AG08396 (cell line): ENCODE measurements at places on chromosomes 3 and 15.

GRCh38 chr3:23404246-23404645, 201.1 kb downstream of the UBE2E2 start:
- no peak for DNase-seq

- DNase-seq = no peak
These were observed 601.1 kb downstream of the FHIT start for GRCh38 chr3:60650171-60650570.

- DNase-seq = no peak
These were observed 14.3 kb upstream of the ABHD5 start for GRCh38 chr3:43676441-43676840.

- no peak for DNase-seq
These were observed 1416.0 kb upstream of the ALCAM start for GRCh38 chr3:103950676-103951075.

DNA sequence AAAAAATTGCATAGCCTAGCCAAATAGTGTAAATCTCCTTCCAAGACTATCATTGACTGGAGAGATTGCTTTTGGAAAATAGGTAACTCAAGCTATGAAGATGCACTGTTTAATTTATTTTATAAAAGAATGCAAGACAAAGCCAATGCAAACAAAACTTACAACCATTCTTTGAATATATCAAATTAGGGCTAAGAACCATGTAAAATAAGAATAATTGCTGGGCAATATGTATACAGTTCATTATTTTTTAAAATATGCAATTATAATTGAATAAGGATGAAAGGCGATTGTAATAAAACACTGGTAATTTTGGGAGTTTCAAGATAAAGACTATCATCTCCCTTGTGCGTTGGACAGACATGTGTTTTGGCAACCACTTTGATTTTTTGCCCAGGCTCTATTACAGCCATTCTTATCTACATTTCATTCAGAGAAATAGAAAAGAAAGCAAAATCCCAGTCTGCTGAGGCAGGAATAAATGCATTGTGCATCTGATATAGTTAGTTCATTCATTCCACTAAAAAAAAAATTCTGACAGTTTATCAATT, 242.3 kb upstream of the ROBO1 start:
- no peak for DNase-seq

DNA sequence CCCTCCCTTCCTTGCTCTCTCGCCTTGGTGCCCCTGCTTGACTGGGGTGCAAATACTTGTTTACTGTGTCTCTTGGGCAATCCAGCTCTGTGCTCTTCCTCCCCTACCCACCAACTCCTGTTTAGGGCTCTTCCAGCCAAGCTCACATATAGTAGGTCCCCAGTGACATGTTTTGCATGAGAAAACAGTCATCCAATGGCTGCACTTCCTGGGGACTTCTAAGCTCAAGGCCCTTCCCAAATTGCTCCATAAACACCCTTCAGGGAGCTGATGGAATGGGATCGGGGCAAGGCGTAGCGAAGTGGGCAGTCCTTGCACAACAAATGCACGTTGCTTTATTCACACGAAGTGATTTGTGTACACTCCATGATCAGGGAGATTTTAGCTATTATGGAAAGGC, 9.4 kb upstream of the COPG1 start:
- no peak for DNase-seq

- DNase-seq = no peak
These were observed 168.0 kb upstream of the STT3B start for GRCh38 chr3:31364711-31365110.

DNA sequence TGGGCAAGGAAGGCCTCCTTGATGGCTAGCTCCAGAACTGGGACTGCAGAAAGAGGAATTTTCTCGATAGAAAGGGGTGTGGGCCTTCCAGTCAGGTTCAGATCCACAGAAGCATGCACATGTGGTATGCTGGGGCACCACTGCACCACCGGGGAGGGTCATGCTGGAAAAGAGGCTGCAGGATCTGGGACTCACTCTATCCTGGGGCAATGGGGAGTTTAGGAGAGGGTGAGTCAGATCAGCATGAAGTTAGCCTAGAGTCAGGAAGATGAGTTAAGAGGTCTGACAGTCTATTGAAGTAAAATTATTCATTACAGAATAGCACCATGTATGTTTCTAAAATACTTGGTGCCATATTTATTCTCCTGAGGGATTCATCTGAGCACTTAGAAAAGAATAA, 130.2 kb upstream of the TOPAZ1 start:
- DNase-seq = no peak

DNA sequence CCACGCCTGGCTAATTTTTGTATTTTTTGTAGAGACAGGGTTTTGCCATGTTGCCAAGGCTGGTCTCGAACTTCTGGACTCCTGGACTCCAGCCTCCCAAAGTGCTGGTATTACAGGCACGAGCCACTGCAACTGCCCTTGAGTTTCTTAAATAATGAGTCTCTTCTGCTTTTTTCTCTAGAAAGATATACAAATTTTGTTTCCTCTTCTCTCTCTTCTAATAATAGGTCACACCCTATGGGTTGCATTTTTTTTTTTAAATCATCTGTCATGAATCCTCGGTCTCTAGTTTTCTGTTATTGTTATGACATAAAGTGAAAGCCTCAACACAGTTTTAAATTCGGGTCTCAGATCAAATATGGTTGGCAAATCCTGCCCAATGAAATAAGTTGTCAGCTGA, 111.2 kb downstream of the IL12A start:
- no peak for DNase-seq

GRCh38 chr3:31268868-31269267, 263.9 kb upstream of the STT3B start:
- no peak for DNase-seq

GRCh38 chr3:49845694-49846093, 10.7 kb downstream of the TRAIP start:
- DNase-seq = no peak

GRCh38 chr3:99859825-99860224, 42.2 kb downstream of the CMSS1 start:
- DNase-seq = peak; percentile 29

GRCh38 chr3:4780545-4780957, 198.7 kb upstream of the BHLHE40 start:
- DNase-seq = no peak

- no peak for DNase-seq
These were observed 3.5 kb downstream of the HDC start for GRCh38 chr15:50261981-50262380.

- DNase-seq = no peak
These were observed 74.0 kb upstream of the ETV5 start for GRCh38 chr3:186182850-186183249.

- DNase-seq = no peak
These were observed 62.1 kb downstream of the NCEH1 start for GRCh38 chr3:172648747-172649146.

GRCh38 chr3:184457329-184457728, 77.5 kb downstream of the CHRD start:
- no peak for DNase-seq

DNA sequence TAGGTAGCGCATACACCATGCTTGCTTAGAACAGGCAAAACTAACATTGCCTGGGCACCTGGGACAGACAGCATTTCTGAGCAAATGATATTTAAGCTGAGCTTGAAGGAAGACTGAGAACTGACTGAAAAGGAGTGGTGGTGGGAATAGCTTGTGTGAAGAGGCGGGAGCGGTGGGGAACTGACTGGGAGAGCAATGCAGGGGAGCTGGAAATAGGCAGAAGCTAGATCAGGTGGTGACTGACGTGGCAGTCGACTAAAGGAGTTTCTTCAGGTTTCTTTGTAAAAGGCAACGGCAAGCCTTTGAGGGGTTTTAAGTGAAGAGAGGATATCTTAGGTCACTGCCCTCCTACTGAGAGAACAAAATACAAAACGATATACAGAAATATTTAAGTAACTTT, 61.8 kb downstream of the NEO1 start:
- DNase-seq = no peak

- peak; percentile 41 for DNase-seq
These were observed 583.8 kb downstream of the FOXP1 start for GRCh38 chr3:70999730-71000129.

- no peak for DNase-seq
These were observed 28.5 kb downstream of the RBPMS2 start for GRCh38 chr15:64746921-64747320.

DNA sequence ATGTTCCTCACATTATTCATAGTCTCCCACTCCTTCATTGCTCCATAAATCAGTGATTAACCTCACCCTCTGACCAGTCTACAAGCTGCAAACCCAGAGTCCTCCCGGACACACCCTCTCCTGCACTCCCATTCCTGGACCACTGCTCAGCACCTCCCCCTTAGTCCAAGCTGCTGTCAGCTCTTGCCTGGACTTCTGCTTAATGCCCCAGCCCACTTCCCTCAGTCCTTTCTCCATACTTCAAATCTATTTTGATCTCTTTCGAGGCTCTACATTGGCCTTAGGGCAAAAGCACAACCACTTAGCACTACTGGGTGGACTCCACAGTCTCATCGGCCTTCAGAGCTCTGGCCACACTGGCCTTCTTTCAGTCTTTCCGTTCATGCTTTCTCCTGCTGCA, 79.4 kb upstream of the FAM98B start:
- DNase-seq = no peak

- no peak for DNase-seq
These were observed 67.4 kb downstream of the SNRPN start for GRCh38 chr15:25022233-25022632.

DNA sequence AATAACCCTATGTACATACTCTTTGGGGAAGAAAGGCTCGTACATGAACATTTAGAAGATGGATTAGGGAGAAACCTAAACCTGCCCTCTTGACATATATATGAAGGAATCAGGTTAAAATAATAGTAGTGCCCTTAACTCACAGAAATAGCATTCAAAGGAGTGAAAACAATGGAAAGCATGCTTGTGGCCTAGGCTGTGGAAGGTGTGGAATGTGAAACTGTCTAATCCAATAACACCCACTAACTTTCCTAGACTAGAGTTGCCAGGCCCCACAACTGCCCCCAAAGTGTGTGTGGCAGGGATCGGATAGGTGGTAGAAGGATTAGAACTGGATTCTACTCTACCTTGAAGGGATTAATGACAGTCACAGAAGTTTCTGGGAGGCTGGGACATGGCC, 317.4 kb upstream of the LRRFIP2 start:
- DNase-seq = no peak

GRCh38 chr15:99435113-99435695, 130.6 kb upstream of the MEF2A start:
- DNase-seq = no peak

DNA sequence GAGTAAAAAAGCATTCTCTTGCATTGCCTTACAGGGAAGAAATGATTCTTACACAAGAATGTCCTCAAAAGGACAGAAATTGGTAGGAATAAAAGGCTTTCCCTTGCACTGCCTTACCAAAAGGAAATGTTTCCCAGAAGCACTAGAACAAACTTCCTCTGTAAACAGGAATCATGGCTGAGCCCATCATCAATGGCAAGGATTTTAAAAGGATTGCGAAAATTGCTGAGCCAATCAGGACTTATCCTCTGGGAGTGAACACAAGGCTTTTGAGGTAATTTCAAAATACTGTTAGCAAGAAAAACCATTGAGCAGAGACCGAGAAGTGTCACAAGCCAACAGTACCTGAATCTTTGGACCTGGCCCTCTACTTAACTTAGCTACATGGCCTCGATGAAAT, 897.3 kb downstream of the ROBO1 start:
- no peak for DNase-seq

DNA sequence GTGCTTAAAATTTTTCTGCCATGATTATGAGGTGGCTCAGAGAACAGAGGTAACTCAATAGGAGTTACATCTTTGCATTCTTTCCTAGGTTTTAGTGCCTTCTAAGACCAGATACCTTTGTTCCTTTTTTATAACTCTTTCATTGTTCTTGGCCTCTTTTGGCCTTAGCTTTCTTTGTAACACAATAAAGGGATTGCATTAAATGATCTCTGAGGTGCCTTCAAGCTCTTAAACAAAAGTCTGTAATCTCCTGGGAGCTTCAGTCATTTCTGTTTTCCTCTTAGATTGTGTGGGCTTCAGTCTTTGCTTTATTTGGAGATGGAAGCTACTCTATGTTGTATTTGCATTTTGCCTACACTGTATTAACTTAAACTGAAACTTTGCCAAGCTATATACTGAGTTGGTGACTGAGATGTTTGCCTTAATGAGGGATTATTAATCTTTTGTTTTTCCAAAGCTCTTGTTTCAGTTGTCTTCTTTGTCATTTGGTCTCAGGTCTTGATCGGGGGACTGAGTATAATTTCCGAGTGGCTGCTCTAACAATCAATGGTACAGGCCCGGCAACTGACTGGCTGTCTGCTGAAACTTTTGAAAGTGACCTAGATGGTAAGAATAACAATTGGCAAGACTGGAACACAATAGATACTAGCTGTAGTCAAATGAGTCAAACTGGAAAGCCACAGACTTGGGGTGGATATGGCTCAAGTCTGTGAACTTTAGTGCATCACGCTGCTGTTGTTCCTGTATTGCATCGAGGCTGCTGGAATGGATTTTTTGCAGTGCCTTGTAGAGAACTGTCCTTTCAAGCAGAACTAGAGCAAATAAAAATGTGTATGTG, 110.3 kb downstream of the HCN4 start:
- DNase-seq = no peak

DNA sequence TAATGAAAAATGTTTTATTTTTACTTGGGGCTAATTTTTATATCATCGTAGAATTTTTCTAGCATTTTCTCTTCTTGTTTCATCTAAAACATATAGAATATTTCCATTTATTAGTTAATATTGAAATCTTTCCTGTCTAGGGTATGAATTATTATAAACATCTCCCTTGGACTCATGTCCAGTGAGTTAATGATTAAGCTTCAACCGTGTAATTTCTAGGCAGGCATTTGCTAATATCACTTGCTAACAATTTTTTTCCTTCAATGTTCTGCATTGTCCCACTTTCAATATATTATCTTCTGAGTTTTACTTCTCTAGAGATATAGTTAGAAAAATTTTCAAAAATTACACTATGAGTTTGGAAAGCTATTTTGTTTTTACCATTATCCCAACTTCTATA, 1371.6 kb upstream of the EPHA6 start:
- no peak for DNase-seq

DNA sequence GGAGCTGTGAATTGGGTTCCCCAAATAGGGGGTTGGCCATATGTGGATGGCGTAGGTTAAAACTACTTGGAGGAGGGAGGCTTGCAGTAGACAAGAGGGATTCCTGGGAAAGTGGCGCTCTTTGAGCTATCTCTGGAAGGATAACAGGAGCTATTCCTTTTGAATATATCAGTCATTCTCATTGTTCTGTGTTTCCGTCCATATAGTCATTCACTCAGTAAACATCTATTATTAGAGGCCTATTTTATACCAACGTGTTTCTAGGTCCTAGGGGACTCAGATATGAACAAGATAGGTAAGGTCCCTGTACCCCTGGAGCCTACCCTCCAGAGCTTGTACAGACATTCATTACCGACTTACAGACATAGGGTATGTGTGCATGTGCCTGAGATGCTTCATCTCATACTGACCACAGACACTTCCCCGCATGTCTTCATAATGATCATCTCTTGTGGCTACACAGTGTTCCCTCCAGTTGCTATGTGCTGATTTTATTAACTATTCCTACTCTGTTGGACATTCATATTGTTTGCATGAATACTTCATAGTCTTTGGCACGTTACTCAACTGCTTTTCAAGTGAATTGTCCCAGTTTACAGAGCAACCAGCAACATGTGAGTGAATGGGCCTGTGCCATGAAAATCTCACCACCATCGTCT, 55.8 kb upstream of the VILL start:
- no peak for DNase-seq

GRCh38 chr15:39184701-39185390, 396.0 kb upstream of the THBS1 start:
- no peak for DNase-seq
